SIG-M5 (cell line): ENCODE measurements at places on chromosomes 11 and 22.

GRCh38 chr11:117541211-117541610 lies 213.6 kb downstream of the CEP164 start:
- DNase-seq, result no peak

DNA sequence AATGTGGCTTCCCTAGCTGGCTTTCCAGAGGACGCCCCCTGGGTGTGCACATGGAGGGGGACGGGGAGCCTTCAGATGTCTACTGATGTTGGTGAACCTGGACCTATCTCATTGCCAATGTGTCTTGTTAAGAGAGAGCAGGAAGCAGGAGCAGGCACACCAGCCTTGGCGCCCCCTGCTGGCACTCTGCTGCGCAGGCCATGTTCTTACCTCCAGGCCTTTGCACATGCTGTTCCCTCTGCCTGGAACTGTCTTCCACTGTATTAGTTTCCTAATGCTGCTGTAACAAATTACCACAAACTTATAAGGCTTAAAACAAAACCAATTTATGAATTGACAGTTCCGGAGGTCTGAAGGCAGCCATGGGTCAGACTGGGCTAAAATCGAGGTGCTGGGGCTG lies 23.6 kb upstream of the MN1 start:
- no peak for DNase-seq

GRCh38 chr11:121515335-121515671 lies 62.5 kb upstream of the SORL1-AS1 start:
- DNase-seq, result no peak

- DNase-seq, result no peak
Measured at GRCh38 chr11:64762674-64763525, 3.1 kb upstream of the PYGM start.

GRCh38 chr11:78221396-78222315 lies 32.9 kb downstream of the USP35 start:
- DNase-seq, result no peak

- no peak for DNase-seq
Measured at GRCh38 chr11:47765086-47765485, 2.1 kb downstream of the FNBP4 start.

GRCh38 chr11:102144357-102145355 lies 34.4 kb downstream of the YAP1 start:
- no peak for DNase-seq

GRCh38 chr11:118530683-118531596 lies at the start of gene TMEM25:
TMEM25 (plus strand) TSS chr11:118531192; CDS start chr11:118531802, 610 bp downstream.
- no peak for DNase-seq

DNA sequence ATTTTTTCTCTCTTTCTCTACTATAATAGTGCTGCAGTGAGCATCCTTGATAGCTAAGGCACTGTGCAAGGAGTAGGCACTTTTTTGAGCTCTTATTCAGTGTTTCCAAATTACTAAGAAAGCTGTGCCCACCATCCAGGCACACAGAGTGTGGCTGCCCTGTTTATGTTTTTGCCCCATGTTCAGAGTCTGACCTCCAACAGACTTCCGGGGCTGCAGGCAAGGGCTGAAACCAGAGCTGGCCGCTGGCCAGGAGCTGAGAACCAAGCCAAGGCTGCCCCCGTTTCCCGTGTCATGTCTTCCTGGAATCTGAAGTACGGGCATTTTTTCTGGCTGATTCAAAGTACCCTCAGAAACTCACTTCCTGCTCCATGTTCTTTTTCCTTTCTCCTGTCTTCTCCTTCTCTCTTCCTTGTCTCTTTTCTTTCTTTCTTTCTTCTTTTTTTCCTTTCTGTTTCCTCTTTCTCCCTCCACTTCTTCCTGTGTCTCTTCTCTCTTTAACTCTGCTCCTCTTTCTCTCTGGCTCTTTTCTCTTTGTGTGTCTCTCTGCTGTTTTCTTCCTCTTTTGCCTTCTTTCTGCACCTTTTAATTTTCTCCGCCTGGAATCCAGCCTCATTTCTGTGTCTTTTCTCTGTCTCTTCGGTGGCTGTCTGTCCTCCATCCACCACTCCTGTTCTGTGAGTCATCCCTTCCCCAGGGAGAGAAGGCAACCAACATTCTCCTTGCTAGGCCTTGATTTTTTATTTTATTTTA lies 17.0 kb upstream of the KCTD14 start:
- DNase-seq, result no peak

GRCh38 chr11:78809931-78810541 lies 235.4 kb upstream of the NARS2 start:
- no peak for DNase-seq

- peak; percentile 31 for DNase-seq
Measured at GRCh38 chr22:29767171-29768051, at the start of gene UQCR10. UQCR10 (plus strand) TSS chr22:29767369; CDS start chr22:29767399, 30 bp downstream.

DNA sequence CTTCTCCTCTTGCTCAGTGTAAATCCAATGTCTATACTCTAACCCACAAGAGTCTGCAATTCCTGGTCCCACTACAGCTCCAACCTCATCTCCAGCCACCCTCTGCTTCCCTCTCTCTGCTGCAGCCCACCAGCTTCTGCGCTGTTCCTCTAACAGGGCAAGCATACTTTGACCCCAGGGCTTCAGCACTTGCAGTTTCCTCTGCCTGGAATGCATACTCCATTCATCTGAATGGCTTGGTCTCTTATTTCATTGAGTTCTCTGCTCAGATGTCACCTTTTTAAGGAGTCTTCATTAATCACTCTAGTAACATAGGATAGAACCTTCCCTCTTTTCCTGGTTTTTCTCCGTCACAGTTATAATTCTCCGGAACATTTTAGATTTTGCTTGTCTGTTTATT lies 141.6 kb downstream of the BUD13 start:
- no peak for DNase-seq

GRCh38 chr11:73451896-73452295 lies 75.7 kb downstream of the RELT start:
- no peak for DNase-seq

- DNase-seq, result no peak
Measured at GRCh38 chr11:80083531-80083951, 642.7 kb upstream of the TENM4 start.

GRCh38 chr22:50173311-50173982 lies 2.9 kb downstream of the PANX2 start:
- DNase-seq, result no peak

- no peak for DNase-seq
Measured at GRCh38 chr11:90318651-90319050, 95.8 kb upstream of the CHORDC1 start.

- DNase-seq, result no peak
Measured at GRCh38 chr11:113722221-113722620, 16.1 kb upstream of the TMPRSS5 start.

GRCh38 chr11:78659326-78660270 lies 84.9 kb upstream of the NARS2 start:
- no peak for DNase-seq

GRCh38 chr11:27603376-27603990 lies 96.8 kb downstream of the BDNF start:
- no peak for DNase-seq

DNA sequence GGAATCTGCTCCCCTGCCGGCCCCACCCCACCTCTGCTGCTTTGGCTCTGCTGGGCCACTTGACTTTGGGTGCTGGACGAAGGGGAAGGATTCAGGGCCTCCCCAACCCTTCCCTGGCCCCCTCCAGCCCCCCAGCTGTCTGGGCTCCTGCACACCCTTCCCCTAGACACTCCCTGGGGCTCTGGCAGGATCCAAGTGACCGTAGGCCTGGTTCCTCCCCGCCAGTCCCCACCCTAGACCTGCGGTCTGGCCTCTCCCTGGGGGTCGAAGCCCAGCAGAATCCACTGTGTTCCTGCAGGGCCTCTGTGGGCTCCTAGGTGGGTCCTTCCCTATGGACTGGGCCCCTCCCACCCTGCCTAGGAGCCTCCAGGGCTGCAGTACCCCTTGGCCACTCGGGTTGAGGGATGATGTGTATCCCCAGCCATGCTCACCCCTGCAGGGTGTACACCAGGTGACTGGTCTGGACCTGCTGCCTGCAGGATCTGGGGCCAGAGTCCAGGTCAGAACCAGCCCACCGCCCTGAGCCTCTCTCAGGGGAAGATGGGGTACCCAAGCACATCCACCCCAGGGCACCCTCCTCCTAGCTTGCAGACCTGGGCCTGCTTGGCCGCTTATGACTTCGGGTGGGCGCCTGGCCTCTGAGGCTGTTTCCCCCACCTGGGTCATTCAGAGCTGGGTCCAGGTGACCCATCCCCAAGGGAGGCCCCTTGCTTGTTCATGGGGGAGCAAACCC lies 5.6 kb downstream of the PIM3 start:
- DNase-seq, result no peak

- DNase-seq, result no peak
Measured at GRCh38 chr22:45329530-45329936, 19.8 kb downstream of the FAM118A start.
